Activated gamma-delta T cell treated with Interleukin-2 at 50 U/mL for 16 hours (primary cell): ENCODE measurements at places on chromosomes 2 and 18.

GRCh38 chr2:217625557-217626169 lies 377.1 kb downstream of the TNS1 start:
- no peak for DNase-seq

DNA sequence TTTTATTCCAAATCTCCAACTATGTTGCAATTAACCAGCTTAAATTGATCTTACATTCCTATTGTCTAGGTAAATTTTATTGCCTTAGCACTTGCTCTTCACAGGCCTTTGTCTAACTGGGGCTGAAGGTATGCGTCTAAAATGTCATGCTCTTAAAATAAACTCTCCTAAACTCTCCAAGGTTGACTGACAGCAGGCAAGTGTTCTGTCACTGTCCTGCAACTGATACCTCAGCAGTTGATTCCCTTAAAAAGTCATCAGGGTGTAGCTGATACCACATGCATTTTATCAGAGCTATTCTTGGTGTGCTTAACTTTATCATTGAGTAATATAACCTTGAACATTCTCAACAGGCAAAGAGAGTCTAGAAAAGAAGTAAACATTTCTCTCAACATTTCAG lies 680 bp downstream of the TTN start:
- no peak for DNase-seq

GRCh38 chr18:9135912-9136314 lies 668 bp upstream of the ANKRD12 start:
- no peak for DNase-seq

DNA sequence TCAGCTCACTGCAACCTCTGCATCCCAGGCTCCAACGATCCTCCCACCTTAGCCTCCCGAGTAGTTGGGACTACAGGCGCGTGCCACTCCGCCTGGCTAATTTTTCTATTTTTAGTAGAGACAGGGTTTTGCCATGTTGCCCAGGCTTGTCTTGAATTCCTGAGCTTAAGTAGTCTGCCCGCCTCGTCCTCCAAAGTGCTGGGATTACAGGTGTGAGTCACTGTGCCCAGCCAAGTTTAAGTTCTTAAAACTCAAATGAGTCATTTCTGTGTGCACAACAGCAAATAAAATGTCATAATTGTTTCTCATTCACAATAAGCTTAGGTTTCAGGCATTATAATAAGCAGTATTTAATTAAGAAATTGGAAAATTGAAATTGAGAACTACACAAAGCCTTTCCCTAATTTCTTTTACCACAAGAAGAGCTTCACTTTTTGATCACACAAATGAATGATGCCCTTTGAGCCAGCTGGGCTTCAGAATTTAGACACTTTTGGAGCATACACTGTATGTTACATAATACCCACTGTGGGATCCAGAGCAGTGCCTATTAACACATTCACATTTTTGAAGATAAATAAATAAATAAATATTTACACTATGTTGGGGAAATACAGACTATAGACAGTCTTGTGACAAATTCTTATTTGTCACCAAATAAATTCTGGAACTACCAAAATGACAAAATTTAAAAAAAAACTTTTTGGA lies 8.6 kb upstream of the ME2 start:
- no peak for DNase-seq
